Central memory CD8-positive, alpha-beta T cell (primary cell): ENCODE measurements at places on chromosomes 7 and 10.

- DNase-seq: no peak
These were observed 428.7 kb downstream of the EXOC4 start for GRCh38 chr7:133681529-133681928.

- DNase-seq: no peak
These were observed 786.9 kb upstream of the IGFBP3 start for GRCh38 chr7:46707973-46708372.

GRCh38 chr7:132933072-132933458 is 148.8 kb downstream of the CHCHD3 start:
- no peak for DNase-seq

DNA sequence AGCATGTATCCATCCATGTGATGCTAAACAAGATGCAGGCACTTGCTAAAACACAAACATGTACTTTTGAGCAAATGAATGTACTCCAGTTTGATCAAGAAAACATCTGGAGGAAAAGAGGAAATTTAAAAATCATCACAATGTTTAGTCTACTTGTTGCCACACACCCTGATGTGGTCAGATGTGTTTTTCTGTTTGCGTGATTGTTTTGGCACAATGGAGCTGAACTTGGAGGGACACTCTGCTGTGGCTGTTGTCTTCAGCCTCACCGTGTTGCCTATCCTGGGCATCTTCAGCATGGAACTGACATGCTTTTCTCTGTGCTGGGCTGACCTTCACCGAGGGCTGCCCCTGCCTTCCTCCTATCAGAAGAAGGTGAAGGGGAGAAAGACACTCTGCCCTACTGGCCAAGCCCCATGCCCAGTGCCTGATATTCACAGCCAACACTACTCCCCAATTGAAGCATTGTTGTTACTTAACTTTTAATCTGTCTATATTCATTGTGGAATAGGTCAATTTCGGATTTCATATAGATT is 268.3 kb upstream of the IGFBP3 start:
- no peak for DNase-seq

DNA sequence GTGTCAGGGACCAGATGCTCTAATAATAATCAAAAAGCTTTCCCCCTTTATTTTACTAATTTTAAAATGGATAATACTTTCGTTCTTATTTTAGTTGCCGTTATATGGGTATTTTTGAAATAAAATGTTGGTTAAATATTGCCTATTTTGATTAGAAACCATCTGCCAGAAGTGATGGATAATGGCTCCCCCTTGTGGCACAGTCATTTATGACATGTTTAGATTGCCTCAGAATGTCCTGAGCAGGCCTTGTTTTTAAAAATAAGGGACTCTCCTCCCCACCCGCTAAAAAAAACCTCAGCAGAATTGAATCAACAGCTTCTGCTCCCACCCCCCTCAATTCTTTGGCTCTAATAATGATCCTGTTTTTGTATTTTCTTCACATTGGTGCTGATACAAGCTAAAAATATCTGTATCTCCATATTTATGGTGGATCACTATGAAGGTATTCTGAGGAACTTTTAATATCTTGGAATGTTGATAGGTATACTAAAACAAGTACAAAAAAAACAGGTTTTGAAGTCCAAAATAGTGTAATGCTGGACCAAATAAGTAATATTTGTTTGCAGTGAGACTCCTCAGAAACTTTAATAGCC is 38.8 kb downstream of the TMEM60 start:
- DNase-seq: peak; percentile 64

DNA sequence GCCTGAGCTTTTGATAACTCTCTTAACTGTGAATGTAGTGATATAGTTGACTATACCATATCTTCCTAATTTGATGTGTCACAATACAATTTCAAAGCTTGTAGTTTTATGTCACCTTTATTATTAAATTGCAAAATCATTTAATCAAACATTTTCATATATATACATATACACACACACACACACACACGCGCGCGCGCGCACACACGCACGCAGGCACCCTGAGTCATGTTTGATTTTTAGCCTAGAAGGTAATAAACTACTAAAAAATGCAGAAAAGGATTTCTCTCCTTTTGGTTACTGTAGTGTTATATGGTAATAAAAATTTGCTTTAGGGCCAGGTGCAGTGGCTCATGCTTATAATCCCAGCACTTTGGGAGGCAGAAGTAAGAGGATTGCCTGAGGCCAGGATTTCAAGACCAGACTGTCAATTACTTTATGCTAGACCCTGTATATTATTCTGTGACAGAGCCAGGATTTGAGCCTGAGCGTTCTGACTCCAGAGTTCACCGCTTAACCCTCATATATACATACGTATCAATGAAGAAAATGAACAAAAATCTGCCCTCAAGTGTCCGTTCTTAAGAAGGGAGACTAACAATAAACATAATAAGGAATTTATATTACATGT is 89.6 kb downstream of the PODXL start:
- DNase-seq: no peak

DNA sequence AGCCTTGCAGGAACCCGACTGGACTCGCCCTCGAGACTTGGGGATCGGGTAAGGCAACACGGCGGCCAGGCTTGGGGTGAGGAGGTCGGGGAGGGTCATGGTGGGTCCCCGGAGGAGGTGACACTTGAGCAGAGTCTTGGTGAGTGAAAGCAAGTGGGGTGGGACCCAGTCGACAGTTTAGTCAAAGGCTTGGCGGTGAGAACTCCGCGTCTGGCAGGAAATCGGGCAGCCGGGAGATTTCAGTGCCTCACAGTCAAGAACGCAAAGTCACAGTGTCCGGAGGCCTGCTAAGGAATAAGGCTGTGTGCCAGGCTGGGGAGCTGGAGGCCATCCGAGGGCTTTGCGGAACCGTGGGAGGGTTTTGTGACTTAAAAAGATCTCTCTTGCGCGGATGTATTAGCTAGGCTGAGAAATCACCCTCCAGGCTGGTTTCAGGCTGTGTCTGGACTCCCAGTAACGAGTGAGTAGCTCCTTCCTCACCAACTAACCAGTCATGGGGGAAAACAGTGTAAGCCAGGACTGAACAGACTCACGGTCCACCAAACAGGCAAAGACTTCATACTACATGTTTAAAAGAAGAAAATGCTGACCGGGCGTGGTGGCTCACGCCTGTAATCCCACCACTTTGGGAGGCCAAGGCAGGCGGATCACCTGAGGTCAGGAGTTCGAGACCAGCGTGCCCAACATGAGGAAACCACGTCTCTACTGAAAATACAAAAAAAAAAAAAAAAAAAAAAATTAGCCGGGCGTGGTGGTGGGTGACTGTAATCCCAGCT is 613 bp downstream of the AP5Z1 start:
- peak; percentile 69 for DNase-seq

DNA sequence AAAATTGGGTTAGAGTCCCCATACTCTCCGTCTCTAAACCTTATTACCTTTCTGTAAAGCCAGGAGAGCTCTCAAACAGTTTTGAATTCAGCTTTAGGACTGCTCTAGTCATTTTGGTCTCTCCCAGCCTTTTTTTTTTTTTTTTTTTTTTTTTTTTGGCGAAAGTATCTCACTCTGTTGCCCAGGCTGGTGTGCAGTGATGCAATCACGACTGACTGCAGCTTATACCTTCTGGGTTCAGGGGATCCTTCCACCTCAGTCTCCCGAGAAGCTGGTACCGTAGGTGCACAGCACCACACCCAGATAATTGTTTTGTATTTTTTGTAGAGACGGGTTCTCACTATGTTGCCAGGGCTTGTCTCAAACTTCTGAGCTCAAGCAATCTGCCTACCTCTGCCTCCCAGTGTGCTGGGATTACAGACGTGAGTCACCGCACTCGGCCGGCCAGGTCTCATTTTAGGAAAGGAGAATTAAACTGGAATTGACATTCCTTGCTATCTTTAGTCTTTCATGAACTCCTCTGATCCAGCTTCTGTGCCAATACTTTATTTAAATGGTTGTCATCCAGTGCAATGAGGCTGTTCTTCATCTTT is 31.4 kb upstream of the RSU1 start:
- DNase-seq: no peak

GRCh38 chr7:22275661-22276060 is 81.3 kb downstream of the RAPGEF5 start:
- DNase-seq: no peak

DNA sequence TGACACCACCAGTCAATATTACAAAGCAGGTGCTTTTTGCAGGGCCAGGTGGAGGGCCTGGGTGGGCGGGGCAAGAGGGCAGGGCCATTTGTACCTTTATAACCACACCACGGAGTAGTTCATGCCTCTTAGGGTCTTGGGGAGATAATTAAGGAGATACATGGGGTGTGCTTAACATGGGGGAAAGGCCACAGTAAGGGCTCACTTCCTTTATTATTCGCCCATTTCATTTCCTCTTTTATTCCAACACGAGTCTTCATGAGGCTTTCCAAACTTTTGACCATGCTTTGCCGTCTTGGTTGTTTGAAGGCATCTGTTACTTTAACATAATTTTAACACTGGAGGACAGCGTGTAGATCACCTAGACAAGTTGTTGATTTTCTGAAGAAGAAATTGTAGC is 33.3 kb upstream of the LYZL2 start:
- no peak for DNase-seq

- no peak for DNase-seq
These were observed 27.3 kb downstream of the CSTF2T start for GRCh38 chr10:51672039-51672535.

- DNase-seq: no peak
These were observed 131.9 kb downstream of the CALCR start for GRCh38 chr7:93442478-93443224.

GRCh38 chr7:33932221-33932620 is 26.9 kb downstream of the BMPER start:
- DNase-seq: no peak

- DNase-seq: no peak
These were observed 109.0 kb downstream of the SDHAF3 start for GRCh38 chr7:97226541-97226940.

DNA sequence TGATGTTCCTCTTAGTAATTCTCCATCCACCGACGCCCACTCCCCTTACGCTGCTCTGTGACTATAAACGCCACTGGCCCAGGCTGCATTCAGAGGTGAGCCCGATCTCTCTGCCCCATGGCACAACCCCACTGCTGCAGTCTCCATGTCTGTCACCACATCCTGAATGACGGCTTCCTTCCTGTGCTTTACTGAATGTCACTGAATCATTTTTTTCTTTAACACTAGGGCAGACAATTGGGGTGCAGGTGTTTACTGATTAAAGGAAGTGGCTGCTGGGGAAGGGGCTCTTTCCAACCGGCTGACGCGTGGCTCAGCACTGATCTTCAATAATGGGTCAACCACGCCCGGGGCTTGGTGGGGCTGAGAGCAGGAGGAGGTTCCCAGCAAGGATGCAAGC is 208.3 kb downstream of the USP6NL start:
- DNase-seq: peak; percentile 57

GRCh38 chr10:88271761-88272543 is 311.2 kb downstream of the RNLS start:
- no peak for DNase-seq

DNA sequence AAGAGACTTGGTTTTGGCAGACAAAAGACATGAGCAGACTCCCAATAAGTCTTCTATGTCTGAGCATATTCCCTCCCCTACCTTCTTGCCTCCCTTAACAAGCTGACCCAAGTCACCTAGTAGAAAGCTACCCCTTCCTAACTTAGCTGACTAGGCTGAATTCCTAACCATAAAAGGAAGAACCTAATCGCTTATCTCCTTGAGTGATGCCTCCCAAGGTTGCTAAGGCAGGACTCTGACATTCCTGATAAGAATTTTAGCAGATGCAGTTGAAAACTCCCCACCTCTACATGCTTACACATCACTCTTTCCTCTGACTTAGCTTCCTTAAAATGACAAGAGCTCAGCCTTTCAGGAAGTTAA is 704.7 kb upstream of the MBL2 start:
- DNase-seq: no peak

DNA sequence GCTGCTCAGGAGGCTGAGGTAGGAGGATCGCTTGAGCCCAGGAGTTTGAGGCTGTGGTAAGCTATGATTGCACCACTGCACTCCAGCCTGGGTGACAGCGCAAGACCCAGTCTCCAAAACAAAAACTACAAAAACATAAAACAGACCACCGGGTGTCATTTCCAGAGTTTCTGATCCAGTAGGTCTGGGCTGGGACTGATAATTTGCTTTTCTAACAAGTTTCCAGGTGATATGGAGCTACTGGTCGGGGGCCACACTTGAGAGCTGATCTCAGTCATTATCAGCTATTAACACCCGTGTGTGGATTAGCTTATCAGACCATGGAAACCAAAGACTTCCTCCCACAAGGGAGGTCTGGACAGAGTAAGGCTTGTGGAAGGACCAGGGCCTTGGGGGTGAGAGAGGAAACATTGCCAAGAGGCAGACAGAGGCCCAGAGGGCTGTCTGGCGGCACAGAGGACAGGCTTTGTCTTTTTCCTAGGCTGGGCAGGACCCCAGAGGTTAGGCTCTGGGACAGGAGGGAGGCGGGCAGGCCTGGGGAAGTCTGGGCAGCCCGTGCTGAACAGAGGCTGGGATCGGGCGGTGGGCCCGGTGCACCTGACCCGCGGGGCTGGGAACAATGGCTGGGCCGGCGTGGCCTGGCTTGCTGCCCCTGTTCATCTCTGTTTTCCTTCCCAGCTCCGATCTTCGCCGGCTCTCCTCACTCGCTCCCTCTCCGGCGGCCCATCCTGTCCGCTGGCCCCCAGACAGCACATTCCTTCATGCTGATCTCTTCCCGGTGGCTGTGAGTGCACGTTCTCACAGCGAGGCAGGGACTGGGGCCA is 25.2 kb downstream of the TMEM270 start:
- no peak for DNase-seq

GRCh38 chr10:110815354-110816004 is 56.2 kb upstream of the PDCD4 start:
- no peak for DNase-seq

GRCh38 chr7:95335093-95335492 is 10.8 kb upstream of the PON1 start:
- no peak for DNase-seq

- DNase-seq: no peak
These were observed 180.1 kb downstream of the RAPGEF5 start for GRCh38 chr7:22176791-22177412.

DNA sequence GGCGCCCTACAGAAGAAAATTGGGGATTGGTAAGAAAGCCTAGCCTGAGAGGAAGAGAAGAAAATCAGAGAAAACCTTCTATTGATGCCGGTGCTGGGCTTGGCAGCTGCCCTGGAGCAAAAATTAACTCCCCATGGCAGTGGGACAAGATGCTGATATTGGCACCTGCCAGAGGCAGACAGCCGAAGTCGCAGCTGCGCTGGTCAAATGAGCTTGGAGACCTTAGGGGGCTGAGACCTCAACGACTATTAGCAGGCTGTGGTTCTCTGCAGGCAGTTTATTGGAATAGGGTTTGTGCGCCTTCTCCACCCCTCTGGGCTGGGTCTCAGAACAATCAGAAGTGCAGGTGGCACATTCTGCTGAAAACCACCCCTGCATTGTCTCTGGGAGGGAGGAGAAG is 213.7 kb downstream of the GFRA1 start:
- DNase-seq: no peak

DNA sequence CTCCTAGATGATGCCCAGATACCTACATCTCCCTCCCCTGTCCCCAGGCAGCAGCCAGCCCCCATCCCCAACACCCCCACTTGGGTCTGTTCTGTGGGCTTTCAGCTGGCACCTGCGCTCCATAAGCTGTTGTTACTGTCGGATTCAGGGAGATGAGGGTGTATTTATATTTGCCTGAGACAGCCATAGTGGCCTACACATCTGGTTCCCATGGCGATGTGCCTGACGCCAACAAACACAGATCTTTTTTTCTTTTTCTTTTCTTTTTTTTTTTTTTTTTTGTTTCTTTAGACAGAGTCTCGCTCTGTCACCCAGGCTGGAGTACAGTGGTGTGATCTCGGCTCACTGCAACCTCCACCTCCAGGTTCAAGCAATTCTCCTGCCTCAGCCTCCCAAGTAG is 73.1 kb downstream of the CLIP2 start:
- DNase-seq: no peak

GRCh38 chr10:92961638-92962037 is 99.0 kb upstream of the CYP26C1 start:
- DNase-seq: no peak

GRCh38 chr7:42210779-42211178 is 26.2 kb downstream of the GLI3 start:
- no peak for DNase-seq
